ENCODE measurements at places on chromosomes 6 and 20. TPM values are rescaled to one million over a fixed set of nuclear protein-coding genes. Genes with fewer than 3 reads are reported as not detected.

The MUC22 gene
- total RNA-seq, result not detected

The SIM1 gene
- total RNA-seq, result under 0.01 TPM

The EDN3 gene
- total RNA-seq, result not detected

The STMND1 gene
- not detected for total RNA-seq

GRCh38 chr6:158868122-158868480, 48.9 kb upstream of the EZR start:
- no peak for DNase-seq

DNA sequence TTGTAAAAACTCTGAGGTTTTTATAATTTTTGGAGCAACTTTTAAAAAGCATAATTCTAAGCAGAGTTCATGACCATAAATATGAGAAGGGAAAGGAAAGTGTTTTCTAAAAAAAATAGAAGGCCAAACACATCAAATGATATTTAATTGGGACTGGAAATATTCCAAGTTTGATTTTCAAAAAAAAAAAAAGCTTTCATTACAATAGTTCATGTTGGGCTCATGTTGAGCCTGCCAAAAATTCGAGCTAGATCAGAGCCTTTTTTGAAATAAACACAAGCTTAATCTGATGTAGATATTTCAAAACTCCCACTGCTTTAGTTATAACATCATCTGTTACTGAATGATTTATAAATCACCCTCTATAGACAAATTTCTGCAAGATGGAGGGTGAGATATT, 163.4 kb upstream of the DEFB112 start:
- no peak for DNase-seq

DNA sequence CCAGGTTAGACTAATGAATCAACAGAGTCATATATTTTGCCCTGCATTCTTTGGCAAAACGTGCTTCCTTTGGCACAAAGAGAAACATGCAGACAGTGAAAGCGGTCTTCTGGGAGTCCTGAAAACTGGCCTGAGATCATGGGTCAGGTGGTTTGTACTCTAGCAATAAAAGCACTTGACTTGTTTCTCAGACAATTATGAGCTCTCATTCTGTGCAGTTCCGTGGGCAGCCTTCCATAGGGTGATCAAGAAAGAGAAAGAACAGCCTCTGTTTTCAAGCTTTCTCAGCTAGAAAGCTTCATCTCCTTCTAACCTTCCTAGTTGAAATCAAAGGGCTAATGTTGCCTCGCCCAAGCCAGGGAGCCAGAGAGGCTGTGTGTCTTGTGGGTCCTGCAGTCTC, 62.7 kb upstream of the ISM1 start:
- DNase-seq, result no peak

DNA sequence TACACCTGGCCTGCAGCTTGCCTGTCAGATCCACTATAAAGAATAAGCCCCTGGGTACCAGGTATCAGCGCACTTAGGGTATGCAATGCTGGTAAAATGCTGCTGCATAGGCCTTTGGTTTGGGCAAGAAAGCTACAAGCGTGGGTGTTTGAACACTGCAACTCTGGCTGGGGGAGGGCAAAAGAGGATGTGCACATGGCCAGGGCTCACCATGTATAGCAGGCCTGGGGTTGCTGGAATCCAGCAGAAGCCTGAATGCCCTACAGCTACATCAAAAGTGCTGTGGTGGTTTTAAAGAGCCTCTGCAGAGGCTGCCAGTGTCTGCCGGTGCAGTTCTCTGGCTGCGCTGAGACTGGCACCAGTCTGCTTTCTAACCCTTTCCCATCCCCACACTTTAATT, 51.7 kb downstream of the UQCC1 start:
- no peak for DNase-seq

DNA sequence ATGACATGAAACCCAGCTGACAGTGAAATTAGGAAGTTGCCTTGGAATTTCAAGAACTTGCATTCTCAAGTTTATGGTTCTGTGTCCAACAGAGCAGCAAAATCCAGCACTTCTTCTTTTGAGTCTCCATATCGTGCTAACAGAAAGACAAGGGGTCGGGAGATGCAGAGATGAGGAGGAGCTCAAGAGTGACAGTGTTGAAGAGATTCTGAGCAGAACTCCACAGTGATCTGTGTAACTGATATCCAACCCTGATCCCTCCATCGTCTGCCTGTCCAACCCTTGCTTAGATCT, 21.2 kb upstream of the BTN1A1 start:
- DNase-seq, result no peak

GRCh38 chr20:47865912-47866311, 80.6 kb upstream of the SULF2 start:
- DNase-seq, result peak; percentile 53

GRCh38 chr6:140857739-140858380, 1274.9 kb upstream of the GJE1 start:
- peak; percentile 69 for DNase-seq

DNA sequence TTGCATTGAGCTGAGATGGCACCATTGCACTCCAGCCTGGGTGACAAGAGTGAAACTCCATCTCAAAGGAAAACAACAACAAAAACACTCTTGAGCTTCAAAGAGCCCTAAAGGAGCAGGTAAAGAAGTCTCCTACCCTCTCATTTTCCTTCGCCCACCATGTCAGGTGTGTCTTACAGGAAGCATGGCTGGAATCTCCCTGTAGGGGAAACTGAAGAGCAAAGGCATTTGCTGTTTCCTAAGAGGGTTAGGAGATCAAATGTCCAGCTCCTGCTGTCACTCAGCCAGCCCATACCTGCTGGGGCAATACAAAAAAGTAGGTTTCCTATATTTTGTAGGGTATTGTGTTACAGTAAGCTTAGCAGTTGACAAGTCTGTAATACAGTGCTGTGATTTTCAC, 43.3 kb downstream of the SPATA2 start:
- no peak for DNase-seq

DNA sequence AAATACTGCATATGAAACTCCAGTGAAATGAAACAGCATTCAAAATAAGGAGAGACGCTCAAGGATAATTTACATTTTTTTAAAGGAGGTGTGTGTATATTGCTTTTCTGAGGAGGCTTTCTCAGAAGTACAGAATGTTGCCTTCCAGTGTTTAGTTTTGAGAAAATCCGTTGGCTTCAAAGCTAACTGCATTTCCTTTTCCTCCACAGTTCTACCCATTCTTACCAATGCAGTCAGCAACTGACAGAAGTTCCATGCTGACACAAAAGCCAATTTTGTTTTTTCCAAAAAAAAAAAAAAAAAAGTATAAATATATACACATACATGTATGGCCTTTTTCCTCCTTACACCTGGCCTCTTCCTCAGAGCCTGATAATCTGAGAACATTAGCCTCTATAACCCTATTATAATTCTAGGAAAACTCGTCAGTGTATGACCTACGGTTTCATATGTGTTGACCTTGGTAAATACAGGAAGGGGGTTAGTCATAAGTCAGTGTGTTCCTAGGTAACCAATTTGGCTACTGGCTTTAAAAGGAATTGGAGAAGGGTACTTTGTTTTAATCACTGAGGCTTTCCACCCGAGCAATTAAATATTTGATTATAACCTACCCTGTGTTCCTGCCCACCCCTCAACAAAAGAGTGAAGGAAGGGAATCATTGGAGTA, 24.2 kb downstream of the MGME1 start:
- no peak for DNase-seq

- peak; percentile 66 for DNase-seq
These were observed 662.6 kb downstream of the RFPL4B start for GRCh38 chr6:113009682-113010081.
